ENCODE measurements at places on chromosomes 1 and 21.
A peak's percentile ranks its signal among the peaks of the same experiment; 100 is the strongest.

DNA sequence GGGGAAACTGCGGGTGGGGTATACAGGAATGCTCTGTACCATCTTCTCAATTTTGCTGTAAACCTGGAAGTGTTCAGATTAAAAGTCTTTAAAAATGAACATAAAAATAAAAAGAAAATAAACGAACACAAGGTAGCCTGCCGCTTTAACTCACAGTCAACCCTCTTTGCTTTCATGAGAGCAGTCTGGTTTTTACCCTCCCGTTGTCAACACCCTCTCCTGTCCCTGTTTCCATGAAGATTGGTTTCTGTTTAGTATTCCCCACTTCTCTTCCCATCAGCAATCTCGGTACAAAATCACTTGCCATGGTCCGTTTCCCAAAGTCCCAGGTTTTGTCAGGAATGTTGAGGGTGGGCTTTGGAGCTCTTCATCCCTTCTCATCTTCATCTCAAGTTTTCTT is 28.8 kb downstream of the MT1HL1 start:
- no peak for DNase-seq

- DNase-seq = no peak
These were observed 989 bp upstream of the PIGR start for GRCh38 chr1:206947255-206947654.

- DNase-seq = no peak
These were observed 83.1 kb upstream of the KCNK1 start for GRCh38 chr1:233530665-233531386.

DNA sequence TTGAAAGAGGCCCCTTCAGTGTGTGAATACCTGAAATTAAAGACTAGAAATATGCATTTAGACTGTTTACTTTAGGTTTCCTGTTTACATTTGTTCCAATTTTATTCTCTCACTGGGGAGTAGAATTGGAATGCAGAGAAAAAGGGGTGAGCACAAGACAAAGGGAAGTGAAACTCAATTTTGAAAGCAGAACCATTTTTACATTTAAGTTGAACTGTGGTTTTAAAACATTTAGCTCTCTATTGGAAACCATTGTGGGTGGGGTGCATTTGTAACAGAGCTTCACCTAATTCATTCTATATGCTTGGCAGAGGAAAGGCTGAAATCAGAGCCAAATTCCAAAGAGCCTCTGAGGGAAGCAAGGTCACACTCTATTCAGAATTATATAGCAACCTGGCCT is 235.3 kb upstream of the C1orf105 start:
- DNase-seq = no peak

DNA sequence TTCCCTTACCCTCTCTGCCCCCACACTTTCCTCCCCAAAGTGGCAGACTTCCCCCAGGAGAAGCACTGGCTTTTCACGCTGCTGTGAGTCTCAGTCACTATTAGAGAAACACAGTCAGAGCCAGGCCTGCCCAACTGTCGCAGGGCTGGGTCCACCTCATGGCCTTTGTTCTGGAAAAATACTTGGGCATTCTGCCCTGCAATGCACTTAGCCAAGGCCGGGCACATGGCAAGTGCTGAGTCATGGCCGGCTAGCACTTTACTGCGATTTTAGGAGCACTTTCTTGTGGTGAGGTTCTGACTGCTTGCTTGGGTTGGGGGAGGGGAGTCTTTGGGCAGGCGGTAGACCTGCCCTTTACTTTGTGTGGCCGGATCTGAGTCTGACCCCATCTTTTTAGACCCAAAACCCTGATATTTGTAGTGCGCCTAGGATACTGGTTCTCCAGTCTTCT is 7.7 kb downstream of the EPHX1 start:
- DNase-seq = peak; percentile 17

DNA sequence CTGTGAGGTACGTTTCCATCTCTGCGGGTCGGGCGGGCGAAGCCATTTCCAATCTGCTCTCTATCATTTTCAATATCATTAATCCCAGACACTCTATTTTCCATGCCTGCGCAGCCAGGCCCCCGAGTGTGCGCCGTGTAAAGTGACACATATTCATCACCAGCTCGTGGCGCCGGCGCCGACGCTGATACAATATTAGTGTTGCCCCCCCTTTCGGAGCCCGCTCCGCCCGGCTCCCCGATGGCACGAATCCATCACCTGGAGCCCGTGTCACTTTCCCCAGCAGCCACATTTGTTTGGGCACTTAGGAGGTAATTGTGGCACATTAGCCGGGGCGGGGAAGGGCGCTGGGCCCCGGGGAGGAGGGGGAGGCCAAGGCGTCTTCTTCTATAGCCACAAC is 33.7 kb upstream of the DMBX1 start:
- no peak for DNase-seq

DNA sequence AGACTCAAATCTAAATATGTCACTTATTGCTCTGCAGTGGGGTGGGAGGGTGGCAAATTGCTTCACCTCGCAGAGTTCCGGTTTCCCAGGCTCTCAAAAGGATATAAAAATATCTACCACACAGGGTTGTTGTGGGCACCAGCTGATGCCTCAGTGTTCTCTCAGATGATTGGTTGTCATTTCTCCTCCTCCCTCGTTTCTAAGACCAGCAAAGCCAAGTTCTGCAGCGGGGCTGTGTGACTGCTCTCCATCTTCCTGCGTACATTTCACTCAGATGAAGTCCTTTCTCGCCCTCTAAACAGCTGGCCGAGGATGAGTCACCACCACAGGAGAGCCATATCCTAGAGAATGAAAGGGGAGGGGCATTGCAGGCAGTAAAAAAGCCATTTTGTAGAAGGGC is 35.0 kb upstream of the VWA5B1 start:
- no peak for DNase-seq

GRCh38 chr1:29634324-29634723 is 398.0 kb downstream of the PTPRU start:
- DNase-seq = no peak

DNA sequence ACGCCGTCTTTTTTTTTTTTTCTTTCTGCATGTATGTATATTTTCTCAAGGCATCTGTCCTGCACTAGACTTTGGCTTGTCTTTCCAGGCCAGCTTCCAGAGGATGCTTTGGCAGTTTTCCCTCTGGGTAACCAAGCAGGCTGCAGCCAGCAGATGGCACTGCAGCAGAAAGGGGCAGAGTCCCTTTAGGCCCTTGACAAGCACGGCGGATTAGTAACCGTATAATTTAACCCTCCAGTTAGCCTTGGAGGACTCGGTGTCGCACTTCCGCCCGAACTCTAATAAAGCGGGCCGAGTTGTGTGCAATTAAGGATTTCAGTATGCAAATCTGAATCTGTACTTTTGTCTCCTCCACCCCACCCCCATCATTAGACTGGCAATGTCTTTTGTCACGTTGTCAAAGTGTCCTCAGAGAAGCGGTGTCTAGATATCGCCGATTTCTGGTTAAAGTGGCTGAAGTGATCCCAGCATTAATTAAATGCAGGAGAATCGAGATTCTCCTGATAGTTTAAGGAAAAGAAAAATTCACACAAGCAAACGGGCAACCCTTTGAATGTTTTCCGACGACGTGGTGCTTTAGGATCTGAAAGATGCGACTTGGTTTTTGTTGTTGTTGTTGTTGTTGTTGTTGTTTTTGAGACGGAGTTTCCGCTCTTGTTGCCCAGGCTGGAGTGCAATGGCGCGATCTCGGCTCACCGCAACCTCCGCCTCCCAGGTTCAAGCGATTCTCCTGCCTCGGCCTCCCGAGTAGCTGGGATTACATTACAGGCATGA is 1.1 kb upstream of the TMEM167B start:
- DNase-seq = peak; percentile 16

DNA sequence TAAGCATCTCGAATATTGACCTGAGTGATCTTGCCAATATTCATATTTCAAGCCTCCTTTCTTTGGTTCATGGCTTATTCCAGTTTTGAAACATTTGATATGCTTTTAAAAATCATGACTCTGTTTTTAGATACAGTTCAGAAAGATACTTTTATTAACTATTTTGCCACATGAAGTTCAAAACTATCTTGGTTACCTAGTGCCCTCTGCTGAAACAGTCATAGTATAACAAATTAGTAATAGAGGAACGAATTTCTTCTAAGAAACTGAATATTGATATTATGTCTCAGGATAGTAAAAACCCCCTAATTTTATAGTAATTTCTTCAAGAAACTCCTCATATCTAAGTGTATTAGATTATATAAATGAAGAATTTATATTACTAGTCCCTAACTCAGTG is 52.6 kb upstream of the RC3H1 start:
- DNase-seq = no peak

DNA sequence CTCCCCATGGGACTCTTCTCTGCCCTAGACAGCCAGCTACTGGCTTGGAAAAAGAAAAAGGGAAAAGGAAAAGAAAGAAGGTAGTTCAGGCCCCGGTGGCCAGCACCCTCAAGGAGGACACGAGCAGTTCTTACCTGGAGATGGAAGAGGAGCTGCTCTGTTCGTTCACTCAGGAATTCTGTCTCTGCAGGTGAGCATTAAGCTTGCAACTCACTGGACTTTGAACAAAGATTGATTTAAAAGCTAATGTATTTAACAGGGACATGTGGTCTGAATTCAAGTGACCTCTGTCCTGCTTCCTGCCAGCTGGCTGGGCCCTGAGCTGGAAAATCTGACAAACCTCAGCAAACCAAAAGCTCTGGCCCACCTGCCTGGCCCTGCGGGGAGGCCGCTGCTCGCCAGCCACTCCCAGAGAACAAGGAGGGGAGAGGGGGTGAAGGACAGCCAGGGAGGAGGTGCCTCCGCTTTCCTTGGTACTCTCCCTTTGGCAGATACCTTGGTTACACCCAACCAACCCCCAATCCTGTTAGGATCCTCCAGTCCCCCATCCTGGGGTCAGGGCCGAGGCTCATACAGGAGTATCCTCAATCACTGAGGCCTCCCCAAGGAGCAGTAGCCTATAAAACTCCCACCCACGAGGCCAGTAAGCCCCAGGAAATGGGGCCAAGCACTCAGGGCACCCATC is at the start of gene PDZK1:
Gene PDZK1, minus strand, starts transcription at position 186 of the 685 bp plus-strand sequence. CDS start 19,347 bp downstream, outside the sequence.
- no peak for DNase-seq

- no peak for DNase-seq
These were observed 1333.9 kb downstream of the AMY1C start for GRCh38 chr1:105083611-105084010.

DNA sequence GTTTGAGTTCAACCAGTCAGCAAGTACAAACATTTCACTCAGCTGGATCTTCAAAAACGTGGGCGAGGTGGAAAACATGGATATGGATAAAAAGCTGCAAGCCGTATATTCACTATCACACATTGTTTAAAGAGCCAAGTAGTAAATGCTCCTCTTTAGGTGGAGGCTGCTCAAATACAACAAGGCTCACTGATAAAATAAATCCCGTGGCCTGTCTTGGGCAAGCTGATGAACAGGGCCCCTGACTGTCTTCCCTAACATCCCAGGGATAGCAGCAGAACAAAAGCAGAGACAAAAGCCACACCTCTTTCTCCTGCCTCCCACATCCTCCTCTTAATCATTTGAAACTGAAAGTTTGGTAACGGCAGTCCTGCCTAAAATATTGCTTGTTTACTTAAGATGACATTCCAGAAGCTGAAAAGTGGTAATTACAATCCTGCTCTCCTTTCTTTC is 357.7 kb downstream of the TTLL7 start:
- no peak for DNase-seq

DNA sequence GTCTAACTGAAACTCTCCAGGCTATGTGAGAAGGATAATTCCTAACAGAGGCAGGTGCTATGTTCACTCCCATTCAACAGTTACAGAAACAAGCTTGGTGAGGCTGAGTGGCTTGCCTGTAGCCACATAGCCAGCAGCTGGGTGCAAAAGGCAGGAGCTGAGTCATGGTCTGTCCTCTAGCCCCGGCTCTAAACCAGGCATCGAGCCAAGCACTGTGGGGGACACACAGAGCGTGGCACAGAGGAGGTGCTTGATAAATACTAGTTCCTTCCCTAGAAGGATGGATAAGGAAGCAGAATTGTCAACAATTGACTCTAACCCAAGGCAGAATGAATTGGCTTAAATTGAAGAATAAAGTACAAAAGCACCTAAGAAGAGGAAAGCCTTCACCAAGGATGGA is 10.4 kb upstream of the KCNA2 start:
- DNase-seq = peak; percentile 15

DNA sequence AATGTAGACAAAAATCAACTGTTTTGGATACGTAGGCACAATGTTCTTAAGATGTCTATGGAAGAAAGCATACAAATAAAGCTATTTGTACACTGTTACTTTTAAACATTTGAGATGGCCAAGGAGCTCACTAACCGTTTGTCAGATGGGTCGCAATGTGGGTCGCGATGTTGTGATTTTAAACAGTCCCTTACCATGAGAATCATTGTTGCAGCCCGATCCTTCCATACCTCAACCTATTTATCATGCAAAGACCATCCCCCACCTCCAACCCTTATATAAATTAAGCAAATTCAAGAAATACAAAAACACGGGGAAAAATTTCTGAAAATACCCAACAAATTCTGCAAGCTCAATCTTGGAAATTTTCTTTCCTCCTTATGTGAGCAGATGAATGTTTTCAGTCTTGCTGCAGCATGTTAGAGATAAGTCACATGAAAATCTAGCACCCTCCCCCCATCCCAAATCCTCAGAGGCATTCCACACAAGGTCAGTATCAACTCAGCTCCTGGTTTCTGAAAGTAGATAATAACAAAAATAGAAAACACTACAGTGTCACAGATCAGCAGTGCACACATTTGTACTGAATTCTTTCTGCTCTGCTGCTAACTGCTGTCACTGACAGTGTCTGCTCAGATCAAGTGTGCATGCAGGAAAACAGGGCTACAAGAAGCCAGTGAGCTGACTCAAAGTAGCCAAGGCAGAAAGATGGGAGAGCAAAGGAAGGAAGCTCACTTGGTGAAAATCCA is 92.9 kb upstream of the TTC39A start:
- no peak for DNase-seq

GRCh38 chr1:3650248-3651025 is 534 bp upstream of the WRAP73 start:
- DNase-seq = no peak

GRCh38 chr1:91501523-91501851 is 836 bp downstream of the CDC7 start:
- peak; percentile 63 for DNase-seq

- no peak for DNase-seq
These were observed 561 bp downstream of the KIF2C start for GRCh38 chr1:44740179-44740617.

- peak; percentile 88 for DNase-seq
These were observed 20.6 kb downstream of the ABCB10 start for GRCh38 chr1:229537894-229538293.

DNA sequence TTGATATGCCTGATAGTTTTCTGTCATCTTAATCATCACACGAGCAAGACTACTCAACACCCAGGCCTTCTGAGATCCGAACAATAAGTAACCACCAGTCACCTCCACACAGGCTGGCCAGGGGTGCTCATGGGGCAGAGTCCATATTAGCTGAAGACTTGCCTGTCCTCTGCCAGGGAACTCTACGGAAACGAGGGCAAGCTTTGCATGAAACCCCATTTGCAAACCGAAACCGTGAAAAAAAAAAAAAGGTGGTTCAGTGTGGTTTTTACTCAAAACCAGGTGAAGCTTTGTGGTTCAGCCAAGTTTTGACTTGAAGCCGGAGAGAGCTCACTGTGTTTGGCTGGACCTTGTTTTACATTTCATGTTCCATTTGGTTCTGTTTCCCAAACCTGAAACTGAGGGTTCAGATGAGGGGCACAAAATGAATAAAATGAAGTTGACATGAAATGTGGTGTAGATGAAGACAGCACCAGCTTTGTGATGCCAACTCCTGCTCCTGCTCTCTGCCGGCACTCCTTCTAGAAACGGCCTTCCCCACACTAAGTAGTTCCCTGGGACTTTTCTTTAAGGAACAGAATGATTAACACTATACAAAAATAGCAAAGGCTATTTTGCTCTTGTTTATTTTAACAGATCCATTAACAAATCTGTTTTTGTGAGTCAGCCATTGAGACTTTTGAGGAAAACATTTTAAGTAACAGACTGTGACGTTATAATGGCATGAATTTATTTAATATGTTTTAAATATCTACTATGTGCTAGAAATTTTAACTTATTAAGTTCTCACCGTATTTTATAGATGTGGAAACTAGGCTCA is 74.7 kb downstream of the RUNX1 start:
- DNase-seq = no peak

Data from GF-D8 (cell line).